ENCODE measurements at places on chromosomes 12 and 14.

- peak; percentile 95 for DNase-seq
These were observed 49.6 kb downstream of the BMAL2 start for GRCh38 chr12:27382171-27382795.

- no peak for DNase-seq
These were observed 2.1 kb upstream of the LGALS3 start for GRCh38 chr14:55126932-55127459.

GRCh38 chr14:52901357-52901980 is 49.4 kb downstream of the FERMT2 start:
- no peak for DNase-seq

- peak; percentile 29 for DNase-seq
These were observed 232.5 kb upstream of the NOS1 start for GRCh38 chr12:117593815-117594400.

- DNase-seq, result no peak
These were observed 34.2 kb downstream of the CCDC88C start for GRCh38 chr14:91383439-91383838.

DNA sequence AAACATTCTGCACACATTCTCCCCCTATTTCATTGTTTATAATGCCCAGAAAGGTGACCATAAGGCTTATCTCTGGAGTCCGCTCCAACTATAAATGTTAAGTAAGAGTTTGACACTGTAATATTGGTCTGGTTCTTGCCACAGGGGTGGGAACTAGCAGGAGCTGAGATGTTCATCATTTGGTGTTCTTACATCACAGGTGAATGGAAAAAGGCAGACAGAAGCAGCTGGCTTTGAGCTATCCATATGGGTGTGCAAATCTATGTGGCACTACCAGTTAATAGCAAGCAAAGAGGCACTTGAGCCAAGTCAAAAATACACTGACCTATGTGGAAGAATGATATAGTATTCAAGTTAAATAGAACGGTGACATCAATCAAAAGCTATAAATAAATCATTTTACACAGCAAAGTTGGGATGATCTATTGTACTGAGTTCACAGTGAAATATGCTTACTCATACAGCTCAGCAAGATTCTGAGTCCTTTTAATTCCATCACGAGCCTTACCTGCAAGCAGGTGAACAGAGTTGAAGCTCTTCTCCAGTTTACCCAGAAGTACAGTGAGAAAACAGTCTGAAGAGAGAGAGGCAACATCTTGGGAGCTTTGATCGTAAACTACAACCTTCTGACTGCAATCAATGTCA is 43.2 kb downstream of the DUSP16 start:
- no peak for DNase-seq

- no peak for DNase-seq
These were observed 942.9 kb downstream of the RPS29 start for GRCh38 chr14:48643241-48643640.

DNA sequence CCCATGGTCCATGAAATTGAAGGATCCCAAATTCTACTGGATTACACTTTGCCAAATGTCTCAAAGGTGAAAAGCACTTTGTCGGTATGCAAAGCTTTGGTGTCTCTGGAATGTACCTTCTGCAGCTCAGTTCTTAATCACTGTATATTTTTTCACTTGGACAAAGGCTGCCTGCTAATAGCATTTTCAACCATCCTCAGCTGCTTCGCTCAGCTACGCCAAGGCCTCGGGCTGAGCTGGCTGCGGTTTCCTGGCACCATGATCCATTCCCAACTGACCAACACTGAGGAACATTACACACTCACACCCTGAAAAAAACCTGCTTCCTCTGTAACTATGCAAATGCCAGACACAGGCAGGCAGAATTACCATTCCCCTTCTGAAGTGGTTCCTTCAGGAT is 335.2 kb downstream of the DPF3 start:
- peak; percentile 93 for DNase-seq

- no peak for DNase-seq
These were observed 28.5 kb downstream of the PRIMA1 start for GRCh38 chr14:93759719-93760307.

GRCh38 chr12:88342251-88342806 is 200.2 kb downstream of the TMTC3 start:
- no peak for DNase-seq

- DNase-seq, result no peak
These were observed 9.9 kb upstream of the GYS2 start for GRCh38 chr12:21614506-21614905.
